ENCODE measurements at places on chromosomes 16 and 17. TPM values are rescaled to one million over a fixed set of nuclear protein-coding genes. Genes with fewer than 3 reads are reported as not detected.

MAF gene
- 6.6 TPM for polyA plus RNA-seq

TMEM220 gene
- polyA plus RNA-seq = 2.8 TPM

TBC1D24 gene
- 6.7 TPM for polyA plus RNA-seq

DNA sequence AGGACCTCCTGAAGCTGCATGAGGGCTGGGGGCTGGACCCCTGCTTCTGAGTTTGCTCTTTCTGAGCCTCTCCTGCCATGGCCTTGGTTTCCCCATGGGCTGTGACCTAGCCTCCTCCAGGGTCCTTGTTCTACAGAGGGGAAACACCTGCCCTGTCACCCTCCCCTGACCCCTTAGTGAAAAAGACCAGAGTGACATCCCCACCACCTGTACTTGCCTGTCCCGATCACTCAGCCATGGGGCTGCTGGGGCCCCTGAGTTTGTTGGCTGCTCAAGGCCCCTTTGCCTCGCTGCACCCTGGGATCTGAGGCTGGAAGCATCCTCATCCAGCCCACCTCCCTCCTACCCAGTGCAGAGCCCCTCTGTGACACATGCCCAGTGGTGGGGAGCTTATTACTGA is 800 bp downstream of the NOD2 start:
- no peak for DNase-seq

DNA sequence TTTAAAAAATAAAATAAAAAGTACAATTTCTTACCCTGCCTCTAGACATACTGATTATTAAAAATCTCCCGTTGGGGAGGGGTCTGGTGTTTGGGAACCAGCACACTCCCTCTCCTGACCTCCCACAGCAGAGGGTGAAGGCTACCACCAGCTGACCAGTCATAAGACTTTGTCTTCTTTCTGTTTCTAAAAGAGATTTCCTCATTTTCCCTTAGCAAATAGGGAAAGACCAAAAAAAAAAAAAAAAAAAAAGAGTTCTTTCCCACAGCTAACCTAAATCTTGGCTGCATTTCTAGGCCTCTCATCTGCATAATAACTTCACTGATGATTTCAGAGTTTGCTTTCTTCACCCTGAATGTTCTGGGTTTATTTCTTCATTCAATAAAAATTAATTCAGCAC is 30.3 kb downstream of the CDK5RAP3 start:
- peak; percentile 25 for DNase-seq

All from fibroblast of lung (primary cell).